Ureter (tissue), 1 donor: ENCODE measurements at places on chromosomes 2 and 18. TPM values are rescaled to one million over a fixed set of nuclear protein-coding genes. Genes with fewer than 3 reads are reported as not detected.

TLX2 gene
- total RNA-seq = not detected

PLEK gene
- 3.7 TPM for total RNA-seq

CTLA4 gene
- total RNA-seq = 0.44 TPM

COL4A4 gene
- total RNA-seq = 12.1 TPM

IL1R1 gene
- 93.3 TPM for total RNA-seq

SNTG2 gene
- total RNA-seq = 9.9 TPM

NFATC1 gene
- 13.8 TPM for total RNA-seq

KIF5C gene
- total RNA-seq = 14.3 TPM

SIX2 gene
- total RNA-seq = 1.2 TPM

PTMA gene
- 1,016 TPM for total RNA-seq

PRKRA gene
- 48.1 TPM for total RNA-seq

C1QL2 gene
- not detected for total RNA-seq

CYP27A1 gene
- total RNA-seq = 16.4 TPM

IMMT gene
- 91.6 TPM for total RNA-seq
